B cell (primary cell): ENCODE measurements at places on chromosomes 5 and 9.

GRCh38 chr5:92002721-92003274, 619.7 kb upstream of the ARRDC3 start:
- H3K27ac ChIP-seq = no peak overlapping the region
- H3K27me3 ChIP-seq = no peaks in the 10 kb centered on the region
- no peak overlapping the region for H3K4me3 ChIP-seq

DNA sequence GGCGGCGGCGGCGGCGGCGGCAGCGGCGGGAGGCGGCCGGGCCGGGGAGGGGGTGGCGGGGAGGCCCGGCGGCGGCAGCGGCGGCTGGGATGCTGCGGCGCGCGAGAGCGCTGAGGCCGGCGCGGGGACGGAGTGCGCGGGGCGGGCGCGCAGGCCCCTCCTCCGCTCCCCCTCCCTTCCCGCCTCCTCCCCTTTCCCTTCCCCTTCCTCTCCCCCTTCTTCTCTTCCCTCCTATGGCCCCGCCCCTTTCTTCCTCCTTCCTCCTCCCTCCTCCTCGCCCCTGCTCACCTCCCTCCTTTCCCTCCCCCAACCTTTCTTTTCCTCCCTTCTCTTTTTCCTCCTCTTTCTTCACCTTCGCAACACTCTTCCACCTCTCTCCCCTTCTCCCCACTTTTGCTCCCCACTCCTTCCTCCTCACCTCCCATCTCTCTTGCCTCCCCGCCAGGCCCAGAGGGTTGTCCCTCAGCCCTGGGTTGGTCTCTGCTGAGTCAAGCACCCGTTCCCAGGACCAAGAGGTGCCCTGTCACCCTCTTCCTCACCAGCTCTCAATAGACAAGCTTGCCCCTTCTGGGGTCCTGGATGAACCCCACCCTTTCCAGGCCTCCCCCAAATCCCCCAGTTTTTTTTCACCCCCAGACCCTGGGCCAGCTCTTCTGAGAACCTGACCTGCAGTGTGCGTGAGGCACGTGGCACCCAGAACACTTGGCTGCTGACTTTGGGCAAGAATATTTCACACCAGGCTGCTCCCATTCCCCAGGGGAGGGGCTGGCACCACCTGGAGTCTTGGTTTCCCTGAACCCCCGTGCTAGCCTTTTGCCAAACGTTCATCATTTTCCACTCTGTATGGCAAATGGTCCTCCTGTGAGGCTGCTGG, at the start of gene SEMA4D:
SEMA4D (minus strand) TSS at position 136 of the 874 bp plus-strand sequence. CDS start 92,657 bp downstream, outside the sequence.
- H3K4me3 ChIP-seq = peak within 1 kb of the TSS; percentile 84
- peak; percentile 67 for DNase-seq
- H3K27ac ChIP-seq = peak within 1 kb of the TSS; percentile 55
- H3K4me1 ChIP-seq = peaks cover 61% of the 10 kb centered on the region
- no peaks in the 10 kb centered on the region for H3K36me3 ChIP-seq

DNA sequence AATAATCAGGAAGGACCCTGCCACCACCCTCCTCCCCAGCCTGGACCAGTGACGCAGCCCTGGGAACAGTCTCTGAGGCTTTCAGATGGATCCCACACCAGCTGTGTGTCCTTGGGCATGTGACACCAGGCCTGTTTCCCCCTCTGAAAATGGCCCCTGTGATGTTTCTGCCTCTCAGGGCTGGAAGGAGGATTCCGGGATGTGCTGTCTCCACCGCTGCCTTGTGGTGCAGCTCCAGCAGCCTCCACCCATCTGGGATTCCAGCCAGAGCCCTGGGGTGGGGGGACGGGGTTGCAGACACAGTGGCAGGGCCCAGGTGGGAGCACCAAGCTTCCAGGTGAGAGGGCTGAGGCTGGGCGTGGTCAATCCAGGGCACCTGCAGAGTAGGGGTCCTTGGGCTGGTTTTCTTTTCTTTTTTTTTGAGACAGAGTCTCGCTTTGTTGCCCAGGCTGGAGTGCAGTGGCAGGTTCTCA, 179.7 kb upstream of the IER5L start:
- no peaks in the 10 kb centered on the region for H3K27me3 ChIP-seq
- no peaks in the 10 kb centered on the region for H3K36me3 ChIP-seq
- no peak overlapping the region for H3K4me3 ChIP-seq
- H3K27ac ChIP-seq = no peak overlapping the region

- DNase-seq = no peak
- H3K4me3 ChIP-seq = no peak overlapping the region
- H3K4me1 ChIP-seq = no peaks in the 10 kb centered on the region
- no peaks in the 10 kb centered on the region for H3K27me3 ChIP-seq
- H3K36me3 ChIP-seq = no peaks in the 10 kb centered on the region
These were observed 294.4 kb downstream of the SEMA5A start for GRCh38 chr5:9251379-9251980.

DNA sequence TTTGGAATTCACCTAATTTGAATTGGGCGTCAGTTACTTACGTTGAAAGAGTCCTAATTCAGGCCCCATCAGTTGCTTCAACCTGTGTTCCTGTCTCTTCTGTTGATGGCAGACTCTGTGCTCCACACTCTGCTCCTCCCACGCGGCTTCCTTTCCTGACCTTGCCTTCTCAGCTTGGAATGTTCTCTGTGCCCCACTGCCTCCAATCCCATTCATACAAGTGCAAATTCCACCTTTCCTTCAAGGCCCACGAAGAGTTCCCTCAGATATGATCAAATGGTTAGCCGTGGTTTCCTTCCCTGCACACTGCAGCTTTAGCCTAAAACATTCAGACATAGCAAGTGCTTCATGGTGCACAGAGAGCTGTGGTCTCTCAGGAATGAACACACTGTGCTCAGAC, 65.7 kb downstream of the SREK1 start:
- no peak overlapping the region for H3K4me3 ChIP-seq
- H3K36me3 ChIP-seq = no peaks in the 10 kb centered on the region
- no peaks in the 10 kb centered on the region for H3K4me1 ChIP-seq
- no peak for DNase-seq
- no peaks in the 10 kb centered on the region for H3K27me3 ChIP-seq

- peaks cover 49% of the 10 kb centered on the region for H3K27me3 ChIP-seq
- DNase-seq = peak; percentile 79
- H3K4me1 ChIP-seq = peaks cover 21% of the 10 kb centered on the region
These were observed at the start of gene COL27A1 for GRCh38 chr9:114155263-114155994. Gene COL27A1, plus strand, starts transcription at chr9:114155537. Its CDS starts 414 bp downstream, at chr9:114155951.

GRCh38 chr9:6229619-6230018, 14.0 kb downstream of the IL33 start:
- H3K4me3 ChIP-seq = no peak overlapping the region
- H3K4me1 ChIP-seq = no peaks in the 10 kb centered on the region
- H3K36me3 ChIP-seq = no peaks in the 10 kb centered on the region

GRCh38 chr5:35454011-35454525, 163.6 kb upstream of the SPEF2 start:
- no peak overlapping the region for H3K27ac ChIP-seq
- no peak overlapping the region for H3K4me3 ChIP-seq
- DNase-seq = no peak
- H3K27me3 ChIP-seq = no peaks in the 10 kb centered on the region

- no peak overlapping the region for H3K4me3 ChIP-seq
- H3K27ac ChIP-seq = no peak overlapping the region
- H3K4me1 ChIP-seq = no peaks in the 10 kb centered on the region
- no peak for DNase-seq
- peaks cover 4% of the 10 kb centered on the region for H3K27me3 ChIP-seq
These were observed 31.5 kb upstream of the TMED7 start for GRCh38 chr5:115657125-115657880.

- no peaks in the 10 kb centered on the region for H3K27me3 ChIP-seq
- peaks cover 33% of the 10 kb centered on the region for H3K4me1 ChIP-seq
- no peak for DNase-seq
- H3K4me3 ChIP-seq = peak overlapping the region; percentile 48
- H3K27ac ChIP-seq = peak overlapping the region; percentile 26
- no peaks in the 10 kb centered on the region for H3K36me3 ChIP-seq
These were observed 161.2 kb downstream of the C9orf50 start for GRCh38 chr9:129459547-129460322.

DNA sequence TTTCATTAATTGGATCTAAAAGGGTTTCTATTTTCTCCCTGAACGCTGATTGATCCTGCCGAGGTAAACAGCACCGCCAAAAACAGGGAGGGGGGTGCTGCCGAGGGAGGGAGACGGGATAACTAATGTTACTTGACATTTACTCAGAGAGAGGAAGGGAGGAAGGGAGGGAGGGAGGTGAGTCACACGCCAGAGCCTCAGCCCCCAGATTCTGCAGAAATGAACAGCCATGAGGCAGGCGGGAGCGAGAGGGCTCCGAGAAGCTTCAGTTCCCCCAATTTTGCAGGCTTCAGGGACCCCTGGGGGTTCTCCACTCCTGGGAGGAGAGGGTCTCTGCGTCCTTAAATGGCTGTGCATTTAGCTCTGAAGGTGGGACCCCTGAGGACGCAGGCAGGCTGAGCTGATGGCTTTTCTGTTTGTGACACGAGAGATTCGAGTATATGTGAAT, 59.1 kb upstream of the IER5L start:
- H3K27me3 ChIP-seq = peaks cover 9% of the 10 kb centered on the region
- DNase-seq = no peak
- H3K27ac ChIP-seq = no peak overlapping the region

GRCh38 chr5:180160789-180161188, 48.2 kb downstream of the RASGEF1C start:
- H3K27ac ChIP-seq = no peak overlapping the region
- no peaks in the 10 kb centered on the region for H3K27me3 ChIP-seq
- no peak overlapping the region for H3K4me3 ChIP-seq
- DNase-seq = no peak
- H3K4me1 ChIP-seq = no peaks in the 10 kb centered on the region

GRCh38 chr9:86902991-86903733, 44.1 kb downstream of the GAS1 start:
- no peak overlapping the region for H3K4me3 ChIP-seq
- DNase-seq = no peak
- peaks cover 10% of the 10 kb centered on the region for H3K27me3 ChIP-seq

DNA sequence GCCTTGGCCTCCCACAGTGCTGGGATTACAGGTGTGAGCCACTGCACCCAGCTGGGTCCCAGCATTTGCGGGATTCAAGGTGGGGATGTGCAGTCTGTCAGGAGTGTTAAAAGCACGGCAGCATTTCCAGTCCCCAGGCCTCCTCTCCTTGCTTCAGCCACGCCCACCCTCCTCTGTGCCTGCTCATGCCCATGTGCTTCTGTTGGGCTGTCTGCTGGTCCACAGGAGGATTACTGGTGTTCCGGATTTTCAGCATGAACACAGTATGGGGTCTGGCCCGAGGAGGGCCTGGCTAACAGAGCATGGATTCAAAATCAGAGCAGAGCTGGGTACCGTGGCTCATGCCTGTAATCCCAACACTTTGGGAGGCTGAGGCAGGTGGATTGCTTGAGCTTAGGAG, 5.5 kb downstream of the ARRDC1 start:
- no peak for DNase-seq
- H3K27ac ChIP-seq = no peak overlapping the region
- no peaks in the 10 kb centered on the region for H3K27me3 ChIP-seq
- H3K4me3 ChIP-seq = no peak overlapping the region
- H3K4me1 ChIP-seq = peaks cover 28% of the 10 kb centered on the region
- H3K36me3 ChIP-seq = no peaks in the 10 kb centered on the region

DNA sequence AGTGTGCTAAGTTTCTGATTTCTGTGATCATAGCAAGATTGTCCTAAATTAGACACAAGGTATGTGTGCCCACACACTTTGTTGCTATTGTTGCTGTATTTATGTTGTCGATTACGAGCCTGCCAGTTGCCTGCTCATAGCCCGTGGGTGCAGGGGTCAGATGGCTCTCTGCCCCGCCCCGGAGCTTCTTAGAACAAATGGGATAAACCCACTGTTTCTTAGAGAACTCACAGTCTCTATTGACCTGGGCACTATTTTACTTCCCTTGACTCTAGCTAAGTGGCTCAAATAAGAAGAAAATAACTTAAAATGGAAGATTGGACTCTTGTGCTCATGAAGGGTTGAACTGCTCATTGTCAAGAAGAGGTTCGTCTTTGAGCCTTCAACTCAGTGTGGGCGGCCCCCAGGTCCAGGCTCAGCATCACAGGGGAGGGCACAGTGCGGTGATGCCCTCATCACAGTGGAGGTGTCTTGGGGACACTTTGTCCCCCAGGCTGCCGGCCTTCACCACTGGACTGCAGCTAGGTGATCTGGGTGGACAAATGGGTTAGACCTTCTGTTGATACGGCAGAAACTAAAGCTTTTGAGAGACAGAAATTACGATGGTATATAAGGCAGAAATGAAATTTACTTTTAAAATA, 155.5 kb downstream of the TENT4A start:
- no peaks in the 10 kb centered on the region for H3K36me3 ChIP-seq
- no peak overlapping the region for H3K4me3 ChIP-seq
- no peaks in the 10 kb centered on the region for H3K4me1 ChIP-seq
- H3K27ac ChIP-seq = no peak overlapping the region

DNA sequence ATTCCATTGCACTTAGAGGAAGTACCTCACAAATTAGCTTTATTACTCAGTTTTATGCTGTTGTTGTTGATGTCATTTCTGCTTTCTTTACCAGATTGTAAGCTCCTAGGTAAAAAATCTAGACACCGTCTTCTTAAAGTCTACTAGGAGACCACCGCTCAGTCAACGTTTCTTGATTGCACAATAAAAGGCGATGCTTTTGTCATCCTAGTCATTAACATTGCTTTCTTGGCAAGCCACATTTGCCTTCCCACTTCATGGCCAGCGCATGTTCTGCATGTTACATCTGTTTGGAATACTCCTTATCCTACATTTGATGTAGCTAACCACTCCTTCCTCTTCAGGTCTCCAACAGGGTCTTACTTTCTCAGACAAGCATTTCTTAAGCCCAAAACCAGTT, 464.0 kb upstream of the TUSC1 start:
- no peak overlapping the region for H3K27ac ChIP-seq
- H3K4me1 ChIP-seq = no peaks in the 10 kb centered on the region
- no peak overlapping the region for H3K4me3 ChIP-seq
- H3K36me3 ChIP-seq = no peaks in the 10 kb centered on the region
- no peak for DNase-seq
